Small intestine (tissue), 16 donors: ENCODE measurements at places on chromosomes 5 and 9.
A peak's percentile ranks its signal among the peaks of the same experiment; 100 is the strongest.

DNA sequence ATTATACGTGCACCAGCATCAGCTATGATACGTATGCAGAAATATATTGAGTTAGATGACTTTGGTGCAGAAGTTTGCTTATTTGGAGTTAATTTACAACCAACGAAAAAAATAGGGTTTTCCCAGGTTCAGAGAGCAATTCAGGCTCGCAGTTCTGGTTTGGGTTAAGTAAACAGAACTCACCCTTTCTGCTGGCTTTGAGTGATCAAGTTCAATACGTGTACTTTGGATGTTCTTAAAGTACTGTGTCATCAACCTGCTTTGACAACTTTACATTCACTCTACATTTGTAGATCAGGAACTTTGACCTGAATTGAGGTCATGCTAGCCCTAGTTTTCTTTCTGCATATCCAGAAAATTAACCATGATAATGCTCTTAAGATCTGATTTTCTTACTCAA is 40.7 kb downstream of the ACOT12 start:
- peak; percentile 88 for DNase-seq

DNA sequence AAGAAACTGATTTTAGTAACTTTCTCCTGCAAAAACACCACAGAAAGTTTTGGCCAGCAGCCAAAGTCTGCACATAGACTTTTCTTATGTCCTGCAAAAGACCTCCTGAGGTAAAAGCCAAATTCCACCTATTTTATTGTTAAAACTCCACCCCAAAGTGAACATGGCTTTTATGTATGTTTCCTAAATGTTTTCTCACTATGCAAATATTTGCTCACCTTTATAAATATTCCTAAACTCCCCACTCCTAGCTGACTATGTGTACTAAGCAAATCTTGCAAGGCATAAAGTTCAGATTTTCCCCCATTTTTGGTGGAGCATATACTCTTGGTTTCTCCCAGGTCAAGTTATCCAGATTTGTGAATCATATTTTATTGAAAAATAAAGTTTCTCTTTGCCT is 446.2 kb downstream of the DNAH5 start:
- DNase-seq = no peak

DNA sequence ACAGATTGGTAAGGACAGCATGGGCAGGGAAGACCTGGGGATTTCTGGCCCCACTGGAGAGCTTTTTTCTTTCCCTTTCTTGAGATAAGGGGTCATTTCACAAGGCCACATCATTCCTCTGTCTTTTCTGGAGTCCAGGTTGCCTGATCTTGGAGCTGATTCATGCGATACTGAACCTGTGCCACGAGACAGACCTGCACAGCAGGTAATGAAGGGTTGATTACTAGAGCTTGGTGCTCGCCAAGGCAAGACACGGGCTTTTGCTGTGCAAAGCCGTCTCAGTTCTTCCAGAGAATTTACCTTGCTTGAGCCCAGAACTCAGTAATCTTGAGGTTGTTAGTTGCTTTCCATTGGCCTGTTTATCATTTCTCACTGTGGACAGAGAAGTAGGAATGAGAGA is 39.2 kb downstream of the NUP188 start:
- no peak for DNase-seq

DNA sequence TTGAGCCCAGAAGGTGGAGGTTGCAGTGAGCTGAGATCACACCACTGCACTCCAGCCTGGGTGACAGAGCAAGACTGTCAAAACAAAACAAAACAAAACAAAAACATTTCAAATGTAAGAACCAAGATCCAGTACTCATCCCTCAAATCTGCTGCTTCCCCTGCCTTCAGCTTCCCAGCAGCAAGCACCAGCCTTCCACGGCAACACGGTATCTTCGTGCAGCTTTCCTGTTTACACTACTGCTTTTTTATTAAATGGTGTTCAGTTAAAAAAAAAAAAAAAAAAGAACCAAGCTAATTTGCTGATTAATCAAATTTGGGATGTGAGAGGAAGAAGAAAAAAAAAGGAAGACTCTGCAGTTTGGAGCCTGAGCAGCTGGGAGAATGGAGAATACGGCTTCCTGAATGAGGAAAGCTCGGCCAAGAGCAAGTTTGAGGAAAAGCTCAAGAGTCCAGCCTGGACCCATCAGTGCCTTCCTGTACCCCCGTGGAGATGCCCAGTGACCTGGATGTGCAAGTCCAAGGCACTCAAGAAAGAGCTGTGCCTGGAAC is 28.0 kb upstream of the SLC2A8 start:
- no peak for DNase-seq

DNA sequence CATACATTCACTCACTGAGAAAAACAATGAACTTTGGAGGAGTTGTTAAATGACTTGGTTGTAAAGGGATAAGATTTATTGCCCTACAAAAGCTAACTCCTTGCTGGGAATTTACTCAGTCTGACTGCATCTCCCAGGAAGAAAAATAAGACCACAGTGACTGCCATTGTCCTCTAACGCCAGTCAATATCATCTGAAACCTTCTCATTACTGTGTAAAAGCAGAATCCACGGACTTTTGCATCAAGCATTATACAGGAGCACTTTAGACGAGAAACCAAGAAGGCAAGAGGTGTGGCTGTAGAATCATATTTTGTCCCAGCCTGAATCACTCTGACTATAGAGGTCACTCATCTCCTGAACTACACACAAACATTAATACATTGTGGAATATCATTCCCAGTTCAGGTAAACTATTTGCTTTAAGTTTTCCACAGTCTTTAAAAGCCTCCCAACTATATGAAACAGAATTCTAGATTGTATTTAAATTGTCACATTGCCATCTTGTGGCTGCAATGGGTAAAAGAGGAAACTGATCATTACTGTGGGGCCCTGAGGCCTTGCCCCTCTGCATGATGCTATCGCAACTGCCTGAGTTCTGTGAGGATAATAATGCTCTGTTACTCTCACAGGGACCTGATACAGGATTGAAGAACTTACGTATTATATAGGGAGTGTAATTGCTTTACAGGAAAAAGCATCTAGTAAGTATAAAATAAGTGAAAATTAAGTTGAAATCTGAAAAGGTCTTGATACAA is 142.9 kb downstream of the SLCO4C1 start:
- peak; percentile 21 for DNase-seq

GRCh38 chr9:306907-307306 is 92.2 kb downstream of the DOCK8 start:
- DNase-seq = no peak

DNA sequence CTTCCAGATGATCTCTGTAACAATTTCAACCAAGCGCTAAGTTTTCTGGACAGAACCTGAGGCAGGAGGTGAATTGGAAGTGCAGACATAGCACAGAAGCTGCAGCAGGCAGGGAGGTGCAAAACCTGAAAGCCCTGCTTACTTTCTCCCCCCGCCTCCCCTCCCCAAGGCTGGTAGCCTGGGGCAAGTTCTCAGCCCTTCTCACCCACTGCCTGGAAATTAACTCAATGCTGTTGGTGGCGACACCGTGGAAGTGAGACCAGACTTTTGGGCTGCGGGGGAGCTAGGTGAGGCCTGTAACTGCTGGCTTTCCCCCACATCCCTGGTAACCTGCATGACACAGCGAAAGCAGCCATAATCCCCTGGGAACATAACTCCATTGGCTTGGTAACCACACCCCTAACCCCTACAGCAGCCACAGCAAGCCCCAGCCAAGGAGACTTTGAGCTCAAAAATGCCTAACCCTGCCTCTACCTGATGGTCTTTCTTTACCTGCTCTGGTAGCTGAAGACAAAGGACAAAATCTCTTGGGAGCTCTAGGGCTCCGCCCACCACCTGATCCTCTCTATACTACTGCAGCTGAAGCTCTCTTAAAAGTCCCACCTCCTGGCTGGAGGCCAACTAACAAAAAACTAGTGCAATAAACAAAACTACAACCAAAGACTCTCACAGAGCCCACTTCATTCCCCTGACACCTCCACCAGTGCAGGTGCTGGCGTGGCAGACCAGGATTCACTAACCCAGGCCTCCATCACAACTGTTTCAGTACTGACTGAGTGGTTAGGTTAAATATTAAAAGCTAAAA is 11.9 kb upstream of the OR13C8 start:
- no peak for DNase-seq

GRCh38 chr9:13332571-13332970 is 53.1 kb upstream of the MPDZ start:
- DNase-seq = no peak

- no peak for DNase-seq
These were observed 28.7 kb downstream of the TGFBI start for GRCh38 chr5:136057401-136058038.
